Calu3 (cell line): ENCODE measurements at places on chromosomes 7 and 10. TPM values are rescaled to one million over a fixed set of nuclear protein-coding genes. Genes with fewer than 3 reads are reported as not detected.

DNA sequence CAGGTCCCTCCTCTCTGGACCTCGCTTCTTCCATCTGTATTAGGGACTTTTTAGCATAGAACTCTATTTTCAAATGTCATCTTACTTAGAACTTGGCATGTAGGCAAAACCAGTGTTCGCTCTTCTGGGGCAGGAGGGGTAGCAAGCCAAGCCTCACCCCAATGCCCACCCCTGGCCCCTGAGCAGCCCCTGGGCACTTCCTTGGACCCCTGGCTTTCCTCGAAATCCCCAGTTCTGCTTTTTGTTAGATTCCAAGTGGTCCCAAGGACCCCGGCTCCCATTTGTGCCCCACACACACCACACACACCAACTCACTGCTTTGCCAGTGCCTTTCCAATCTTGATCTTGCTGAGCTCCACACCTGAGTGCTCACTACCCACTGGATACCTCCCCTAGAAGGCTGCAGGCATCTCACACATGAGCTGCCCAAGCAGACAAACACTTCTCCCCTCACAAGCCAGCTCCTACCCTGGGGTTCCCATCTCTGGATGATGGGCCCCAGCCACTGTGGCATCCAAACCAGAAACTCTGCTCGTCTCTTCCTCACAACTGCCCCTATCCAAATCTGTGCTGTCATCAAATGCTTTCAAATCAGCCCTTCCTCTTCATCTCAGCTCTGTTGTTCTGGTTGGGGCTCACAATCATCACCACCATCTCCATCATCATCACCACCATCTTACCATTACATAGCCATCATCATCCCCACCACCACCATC is 167.9 kb upstream of the ZMIZ1 start:
- DNase-seq, result no peak
- no peak overlapping the region for H3K4me3 ChIP-seq
- H3K27ac ChIP-seq, result no peak overlapping the region
- no peaks in the 10 kb centered on the region for H3K4me1 ChIP-seq
- peaks cover 15% of the 10 kb centered on the region for H3K27me3 ChIP-seq
- H3K36me3 ChIP-seq, result no peaks in the 10 kb centered on the region

GRCh38 chr7:8418629-8419245 is 14.7 kb upstream of the NXPH1 start:
- H3K4me3 ChIP-seq, result no peak overlapping the region
- no peak overlapping the region for H3K27ac ChIP-seq
- H3K36me3 ChIP-seq, result no peaks in the 10 kb centered on the region
- peak; percentile 81 for DNase-seq
- no peaks in the 10 kb centered on the region for H3K4me1 ChIP-seq

DNA sequence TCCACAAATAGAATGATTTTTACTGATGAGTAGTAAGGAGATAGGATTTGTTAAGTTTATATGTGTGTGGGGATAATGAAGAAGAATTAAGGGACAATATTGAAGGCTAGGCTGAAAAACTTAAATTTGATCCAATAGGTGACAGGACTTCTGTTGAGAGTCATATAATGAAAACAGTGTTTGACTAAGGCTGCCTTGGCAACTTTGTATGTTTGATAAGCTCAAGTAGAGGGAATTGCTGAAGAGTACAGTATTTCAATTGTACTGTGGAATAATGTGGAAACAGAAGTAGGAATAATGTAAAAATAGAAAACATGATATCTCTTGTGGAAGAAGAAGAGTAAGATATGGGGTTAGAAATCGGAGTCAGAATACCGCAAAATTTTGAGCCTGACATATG is 10.5 kb downstream of the R3HCC1L start:
- no peak overlapping the region for H3K4me3 ChIP-seq
- H3K36me3 ChIP-seq, result no peaks in the 10 kb centered on the region
- no peak overlapping the region for H3K27ac ChIP-seq
- peaks cover 9% of the 10 kb centered on the region for H3K4me1 ChIP-seq

DNA sequence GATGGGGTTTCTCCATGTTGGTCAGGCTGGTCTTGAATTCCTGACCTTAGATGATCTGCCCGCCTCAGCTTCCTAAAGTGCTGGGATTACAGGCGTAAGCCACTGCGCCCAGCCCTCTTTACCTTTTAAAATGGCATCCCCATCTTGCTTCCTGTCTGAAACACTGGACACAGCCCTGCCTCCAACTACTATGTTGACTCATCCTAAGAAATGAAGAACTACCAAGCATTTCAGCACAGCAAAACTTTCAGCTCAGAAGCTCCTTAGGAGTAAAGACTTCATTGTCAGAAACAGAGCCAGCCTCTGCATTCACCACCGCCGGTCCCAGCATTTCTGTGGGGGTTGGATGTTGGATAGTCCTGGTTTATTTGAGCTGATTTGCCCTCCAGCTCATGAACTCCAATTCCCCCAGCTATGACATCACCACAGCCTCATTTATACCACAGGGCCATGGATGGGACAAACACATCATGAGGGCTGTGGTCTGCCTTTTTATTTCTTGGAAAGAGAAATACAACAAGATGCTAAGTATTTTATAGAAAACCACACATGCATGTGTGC is 123.5 kb downstream of the ADCY1 start:
- no peaks in the 10 kb centered on the region for H3K36me3 ChIP-seq
- no peak for DNase-seq
- no peaks in the 10 kb centered on the region for H3K4me1 ChIP-seq
- H3K4me3 ChIP-seq, result no peak overlapping the region
- H3K27me3 ChIP-seq, result peaks cover 47% of the 10 kb centered on the region

DNA sequence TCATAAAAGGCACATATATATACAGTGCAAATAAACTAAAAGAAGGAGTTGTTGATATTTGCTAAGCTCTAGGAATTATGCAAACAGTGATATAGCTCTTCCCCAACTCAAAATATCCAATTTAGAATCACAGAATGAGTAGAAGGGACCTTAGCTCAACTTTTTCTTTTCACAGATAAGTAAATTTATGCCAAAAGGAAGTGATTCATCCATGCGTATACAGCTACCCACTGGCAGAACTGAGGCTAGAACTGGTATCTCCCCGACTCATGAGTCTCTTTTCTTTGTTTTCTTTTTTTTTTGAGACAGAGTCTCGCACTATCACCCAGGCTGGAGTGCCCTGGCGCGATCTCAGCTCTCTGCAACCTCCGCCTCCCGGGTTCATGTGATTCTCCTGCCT is 54.2 kb upstream of the SVIL start:
- no peak for DNase-seq
- H3K4me1 ChIP-seq, result peaks cover 52% of the 10 kb centered on the region
- H3K27ac ChIP-seq, result no peak overlapping the region
- no peaks in the 10 kb centered on the region for H3K27me3 ChIP-seq
- H3K36me3 ChIP-seq, result peaks cover 42% of the 10 kb centered on the region

DNA sequence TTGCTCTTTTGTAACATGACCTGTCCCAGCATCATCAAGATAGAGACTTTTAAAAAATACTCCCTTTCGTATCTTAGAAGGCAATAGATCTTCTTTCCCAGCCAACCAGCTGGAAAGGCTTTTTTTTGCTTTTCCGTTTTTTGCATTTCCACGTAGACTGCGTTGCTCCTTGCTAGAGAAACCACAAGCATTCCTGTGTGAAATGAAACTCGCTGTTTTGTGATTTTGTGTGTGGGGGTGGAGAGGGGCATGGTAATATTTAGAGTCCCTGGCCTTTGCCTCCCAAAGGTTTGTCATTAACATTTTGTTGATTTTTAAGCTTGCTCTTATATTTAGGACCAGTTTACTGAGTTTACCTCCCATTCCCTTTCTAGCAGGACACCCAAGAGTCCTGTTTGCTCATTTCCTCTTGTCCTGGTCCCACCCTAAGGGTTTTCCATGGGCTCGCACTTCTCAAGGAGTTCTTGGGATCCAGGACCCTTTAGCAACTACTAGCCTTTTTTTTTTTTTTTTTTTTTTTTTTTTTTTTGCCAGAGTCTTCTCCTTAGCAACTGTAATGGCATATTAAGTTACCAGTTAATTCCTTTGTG is 243.6 kb downstream of the BICC1 start:
- peak overlapping the region; percentile 60 for H3K4me3 ChIP-seq
- no peak for DNase-seq
- H3K27me3 ChIP-seq, result no peaks in the 10 kb centered on the region
- H3K4me1 ChIP-seq, result peaks cover 53% of the 10 kb centered on the region
- H3K36me3 ChIP-seq, result peaks cover 12% of the 10 kb centered on the region

GRCh38 chr7:124275411-124275810 is 242.5 kb upstream of the TMEM229A start:
- H3K36me3 ChIP-seq, result no peaks in the 10 kb centered on the region
- H3K4me1 ChIP-seq, result no peaks in the 10 kb centered on the region
- no peak overlapping the region for H3K27ac ChIP-seq
- H3K27me3 ChIP-seq, result no peaks in the 10 kb centered on the region

GRCh38 chr7:98627413-98627790 is 10.3 kb downstream of the NPTX2 start:
- no peak overlapping the region for H3K27ac ChIP-seq
- peaks cover 84% of the 10 kb centered on the region for H3K27me3 ChIP-seq
- no peak overlapping the region for H3K4me3 ChIP-seq
- no peaks in the 10 kb centered on the region for H3K4me1 ChIP-seq

- DNase-seq, result no peak
- H3K4me3 ChIP-seq, result no peak overlapping the region
- H3K27me3 ChIP-seq, result no peaks in the 10 kb centered on the region
- no peaks in the 10 kb centered on the region for H3K36me3 ChIP-seq
- H3K27ac ChIP-seq, result no peak overlapping the region
These were observed 393.6 kb upstream of the GALNT17 start for GRCh38 chr7:70738151-70738885.

- no peaks in the 10 kb centered on the region for H3K27me3 ChIP-seq
- no peaks in the 10 kb centered on the region for H3K4me1 ChIP-seq
- no peak overlapping the region for H3K4me3 ChIP-seq
These were observed 118.1 kb downstream of the GLRX3 start for GRCh38 chr10:130254243-130254642.

DNA sequence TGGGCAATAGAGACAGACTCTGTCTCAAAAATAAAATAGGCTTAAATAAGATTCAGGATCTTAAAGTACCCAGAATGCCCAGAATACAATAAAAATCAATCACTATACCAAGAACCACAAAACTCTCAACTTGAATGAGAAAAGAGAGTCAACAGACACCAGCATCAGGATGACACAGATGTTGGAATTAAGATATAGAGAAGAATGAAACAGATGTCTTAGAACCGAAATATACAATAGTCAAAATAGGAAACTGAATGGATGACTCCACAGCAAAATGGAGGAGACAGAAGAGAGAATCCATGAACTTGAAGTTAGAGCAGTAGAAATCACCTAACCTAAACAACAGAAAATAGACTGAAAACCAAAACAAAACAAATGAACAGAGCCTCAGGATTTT is 29.6 kb downstream of the POR start:
- H3K27ac ChIP-seq, result peak overlapping the region; percentile 87
- DNase-seq, result no peak
- peaks cover 19% of the 10 kb centered on the region for H3K4me1 ChIP-seq
- H3K4me3 ChIP-seq, result no peak overlapping the region

- peaks cover 19% of the 10 kb centered on the region for H3K27me3 ChIP-seq
- peak overlapping the region; percentile 95 for H3K4me3 ChIP-seq
- H3K36me3 ChIP-seq, result peaks cover 25% of the 10 kb centered on the region
- H3K4me1 ChIP-seq, result peaks cover 31% of the 10 kb centered on the region
- peak overlapping the region; percentile 84 for H3K27ac ChIP-seq
These were observed 486 bp downstream of the HIPK2 start for GRCh38 chr7:139777133-139777891.

DNA sequence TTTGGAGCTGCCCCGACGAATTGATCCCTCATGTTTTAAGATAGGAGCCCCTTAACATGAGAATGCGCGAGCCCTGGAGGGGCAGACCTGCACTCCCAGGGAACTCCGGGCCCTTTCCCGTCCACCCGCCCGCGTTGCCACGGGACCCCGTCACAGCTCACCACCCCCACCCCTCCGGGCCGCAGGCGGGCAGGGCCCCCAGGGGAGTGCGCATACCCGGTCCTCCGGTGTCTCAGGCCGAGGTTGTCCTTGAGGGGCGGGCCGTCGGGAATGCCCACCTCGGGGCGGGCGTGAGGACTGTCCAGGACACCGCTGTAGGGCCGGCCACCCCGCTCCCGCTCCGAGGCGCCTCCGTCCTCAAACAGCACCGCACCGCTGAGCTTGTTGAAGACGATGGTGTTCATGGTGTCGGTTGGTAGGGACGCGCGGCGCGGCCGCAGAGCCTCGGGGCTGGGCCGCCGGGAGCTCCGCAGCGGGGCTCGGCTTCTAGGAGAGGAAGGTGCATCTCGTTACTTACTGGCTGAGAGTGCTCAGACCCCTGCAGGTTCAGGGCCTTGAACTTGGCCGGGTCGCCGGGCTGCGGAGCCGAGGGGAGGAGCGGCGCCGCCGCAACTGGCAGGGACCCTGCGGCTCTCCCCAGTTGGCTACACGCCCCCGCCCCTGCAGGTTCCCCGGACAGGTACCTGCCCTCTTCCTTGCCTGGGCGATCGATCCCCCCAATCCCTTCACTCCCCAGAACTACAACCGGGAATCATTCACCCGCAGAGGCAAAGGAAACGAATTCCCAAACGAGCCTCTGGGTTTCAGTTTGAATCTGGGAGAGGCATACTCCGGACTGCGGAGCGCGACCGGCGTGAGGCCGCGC is 2.4 kb downstream of the MKX start:
- H3K4me3 ChIP-seq, result peak overlapping the region; percentile 85
- peaks cover 15% of the 10 kb centered on the region for H3K4me1 ChIP-seq
- peaks cover 39% of the 10 kb centered on the region for H3K36me3 ChIP-seq
- peak; percentile 36 for DNase-seq
- peak overlapping the region; percentile 79 for H3K27ac ChIP-seq

GRCh38 chr7:11130012-11130411 is 156.3 kb downstream of the PHF14 start:
- no peaks in the 10 kb centered on the region for H3K27me3 ChIP-seq
- no peak overlapping the region for H3K27ac ChIP-seq
- H3K36me3 ChIP-seq, result no peaks in the 10 kb centered on the region

DNA sequence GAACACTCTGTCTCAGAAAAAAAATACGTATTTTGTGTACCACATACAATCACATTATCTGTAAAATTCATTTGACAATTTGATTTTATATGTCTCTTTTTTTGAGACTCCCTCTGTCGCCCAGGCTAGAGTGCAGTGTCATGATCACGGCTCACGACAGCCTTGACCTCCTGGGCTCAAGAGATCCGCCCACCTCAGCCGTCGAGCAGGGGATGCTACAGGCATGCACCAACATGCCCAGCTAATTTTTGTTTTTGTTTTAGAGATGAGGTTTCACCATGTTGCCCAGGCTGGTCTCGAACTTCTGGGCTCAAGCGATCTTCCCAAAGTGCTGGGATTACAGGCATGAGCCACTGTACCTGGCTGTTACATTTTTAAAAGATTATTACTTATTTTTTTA is 11.6 kb upstream of the BAZ1B start:
- no peak overlapping the region for H3K27ac ChIP-seq
- no peaks in the 10 kb centered on the region for H3K4me1 ChIP-seq
- no peaks in the 10 kb centered on the region for H3K27me3 ChIP-seq
- no peak overlapping the region for H3K4me3 ChIP-seq

The METTL27 gene
- 14.3 TPM in 2 replicates for total RNA-seq

The GHRHR gene
- not detected in 2 replicates for total RNA-seq

The HTR5A gene
- not detected in 2 replicates for total RNA-seq

The OR2A5 gene
- total RNA-seq, result not detected in 2 replicates
